ENCODE measurements at places on chromosomes 5 and 9.

DNA sequence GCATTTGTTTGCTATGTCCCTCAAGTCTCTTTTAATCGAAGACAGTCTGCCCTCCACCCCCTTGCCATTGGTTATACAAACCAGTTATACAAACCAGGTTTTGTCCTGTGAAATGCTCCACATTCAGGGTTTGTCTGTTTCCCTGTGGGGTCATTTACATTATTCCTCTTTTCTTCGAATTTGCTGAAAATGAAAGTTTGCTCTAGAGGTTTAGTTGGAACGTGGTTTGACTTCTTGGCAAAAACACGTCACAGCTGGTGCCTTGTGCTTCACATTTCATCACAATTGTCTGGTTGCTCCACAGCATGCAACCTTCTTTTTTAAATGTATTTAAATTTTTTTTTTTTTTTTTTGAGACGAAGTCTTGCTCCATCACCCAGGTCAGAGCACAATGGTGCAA is 4.2 kb upstream of the HAVCR2 start:
- DNase-seq: no peak

- DNase-seq: peak; percentile 35
These were observed 74.3 kb downstream of the MUSK start for GRCh38 chr9:110742741-110743371.

DNA sequence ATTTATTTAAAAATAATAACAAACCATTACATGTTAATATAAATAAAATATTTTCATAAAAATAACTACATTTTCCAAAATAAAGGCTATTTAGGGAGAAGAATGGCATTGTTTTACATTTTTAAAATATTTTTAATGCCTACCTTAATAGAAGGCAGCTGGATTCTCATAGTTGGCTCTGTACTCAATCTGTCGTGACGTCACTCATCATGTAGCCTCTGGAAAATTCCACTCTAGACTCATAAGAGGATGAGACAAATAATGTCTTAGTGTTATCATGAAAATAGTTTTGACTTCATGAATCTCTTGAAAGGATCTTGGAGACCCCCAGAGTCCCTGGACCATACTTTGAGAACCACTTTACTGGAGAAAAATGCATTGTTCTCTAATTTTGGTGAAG is 93.1 kb downstream of the NXNL2 start:
- no peak for DNase-seq

DNA sequence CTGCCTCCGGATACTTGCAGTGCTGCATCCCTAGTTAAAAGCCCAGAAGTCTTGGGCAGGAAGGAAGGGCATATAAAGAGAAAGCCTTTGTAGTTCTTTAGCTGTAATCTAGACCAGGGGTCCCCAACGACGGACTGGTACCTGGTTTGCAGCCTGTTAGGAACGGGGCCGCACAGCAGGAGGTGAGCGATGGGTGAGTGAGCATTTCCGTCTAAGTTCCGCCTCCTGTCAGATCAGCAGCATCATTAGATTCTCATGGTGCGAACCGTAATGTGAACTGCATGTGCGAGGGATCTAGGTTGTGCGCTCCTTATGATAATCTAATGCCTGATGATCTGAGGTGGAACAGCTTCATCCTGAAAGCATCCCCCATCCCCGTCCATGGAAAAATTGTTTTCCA is 1.6 kb upstream of the SMIM15 start:
- DNase-seq: no peak

DNA sequence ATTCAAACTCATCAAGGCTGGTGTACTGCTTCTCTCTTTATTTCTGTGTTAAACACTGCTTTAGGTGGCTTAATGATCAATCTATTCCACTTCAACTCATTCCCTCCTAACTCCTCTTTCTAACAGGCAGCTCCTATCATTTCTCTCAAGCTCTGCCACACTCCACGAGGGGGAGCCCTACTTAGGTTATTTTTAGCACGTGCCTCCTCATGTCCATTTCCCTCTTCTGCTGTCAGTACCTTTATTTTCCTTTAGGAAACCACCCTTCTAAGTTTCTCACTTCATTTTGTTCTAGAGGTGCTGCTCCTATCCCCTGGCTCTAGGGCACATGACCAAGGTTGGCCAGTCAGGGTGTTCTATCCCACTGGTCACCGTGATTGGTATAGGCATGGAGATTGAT is 6.7 kb upstream of the BRINP1 start:
- DNase-seq: peak; percentile 23

- no peak for DNase-seq
These were observed 27.8 kb upstream of the ALDOB start for GRCh38 chr9:101463397-101463796.

DNA sequence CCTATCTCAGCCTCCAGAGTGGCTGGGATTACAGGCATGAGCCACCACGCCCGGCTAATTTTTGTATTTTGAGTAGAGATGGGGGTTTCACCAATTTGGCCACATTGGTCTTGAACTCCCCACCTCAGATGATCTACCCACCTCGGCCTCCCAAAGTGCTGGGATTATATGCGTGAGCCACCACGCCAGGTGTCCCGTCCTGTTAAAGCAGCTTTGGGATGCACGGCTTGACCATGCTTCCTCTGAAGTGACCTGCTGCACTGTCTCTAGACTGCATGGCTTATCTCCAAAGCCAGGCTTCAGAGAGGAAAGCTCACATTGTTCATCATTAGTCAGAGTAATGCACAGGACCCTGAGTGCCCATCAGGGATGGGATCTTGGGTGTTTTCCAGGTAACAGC is 45.4 kb downstream of the SEMA4D start:
- no peak for DNase-seq

- DNase-seq: no peak
These were observed 109.3 kb downstream of the DAPK1 start for GRCh38 chr9:87606841-87607521.

- DNase-seq: no peak
These were observed 61.7 kb upstream of the SUB1 start for GRCh38 chr5:32523625-32524024.

GRCh38 chr5:38605610-38606009 is 49.2 kb upstream of the LIFR start:
- no peak for DNase-seq

DNA sequence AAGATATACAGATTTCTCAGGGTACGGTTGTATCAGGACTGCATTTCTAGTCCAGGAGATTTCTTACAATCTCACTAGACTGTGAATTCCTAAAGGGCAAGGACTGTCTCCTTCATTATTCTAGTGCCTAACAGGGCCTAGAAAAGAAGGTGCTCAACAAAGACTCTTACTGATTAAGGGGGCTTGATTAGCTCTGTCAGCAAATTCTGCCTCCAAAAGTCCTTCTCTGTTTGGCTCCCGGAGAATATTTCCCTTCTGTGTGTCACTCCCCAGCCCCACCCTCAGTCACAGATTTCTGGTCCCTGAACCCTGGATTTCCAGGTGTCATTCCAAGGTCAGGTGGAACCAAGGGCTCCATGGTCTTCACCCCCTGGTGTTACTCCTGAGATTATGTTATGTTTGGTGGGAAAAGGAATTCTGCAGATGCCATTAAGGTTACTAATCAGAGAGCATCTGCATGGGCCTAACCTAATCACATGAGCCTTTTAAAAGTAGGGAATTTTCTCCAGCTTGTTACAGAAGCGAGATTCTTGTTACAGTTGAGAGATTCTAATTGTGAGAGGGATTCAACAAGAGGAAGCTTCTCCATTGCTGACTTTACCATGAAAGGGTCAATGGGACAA is 167.7 kb upstream of the LHFPL2 start:
- DNase-seq: no peak

DNA sequence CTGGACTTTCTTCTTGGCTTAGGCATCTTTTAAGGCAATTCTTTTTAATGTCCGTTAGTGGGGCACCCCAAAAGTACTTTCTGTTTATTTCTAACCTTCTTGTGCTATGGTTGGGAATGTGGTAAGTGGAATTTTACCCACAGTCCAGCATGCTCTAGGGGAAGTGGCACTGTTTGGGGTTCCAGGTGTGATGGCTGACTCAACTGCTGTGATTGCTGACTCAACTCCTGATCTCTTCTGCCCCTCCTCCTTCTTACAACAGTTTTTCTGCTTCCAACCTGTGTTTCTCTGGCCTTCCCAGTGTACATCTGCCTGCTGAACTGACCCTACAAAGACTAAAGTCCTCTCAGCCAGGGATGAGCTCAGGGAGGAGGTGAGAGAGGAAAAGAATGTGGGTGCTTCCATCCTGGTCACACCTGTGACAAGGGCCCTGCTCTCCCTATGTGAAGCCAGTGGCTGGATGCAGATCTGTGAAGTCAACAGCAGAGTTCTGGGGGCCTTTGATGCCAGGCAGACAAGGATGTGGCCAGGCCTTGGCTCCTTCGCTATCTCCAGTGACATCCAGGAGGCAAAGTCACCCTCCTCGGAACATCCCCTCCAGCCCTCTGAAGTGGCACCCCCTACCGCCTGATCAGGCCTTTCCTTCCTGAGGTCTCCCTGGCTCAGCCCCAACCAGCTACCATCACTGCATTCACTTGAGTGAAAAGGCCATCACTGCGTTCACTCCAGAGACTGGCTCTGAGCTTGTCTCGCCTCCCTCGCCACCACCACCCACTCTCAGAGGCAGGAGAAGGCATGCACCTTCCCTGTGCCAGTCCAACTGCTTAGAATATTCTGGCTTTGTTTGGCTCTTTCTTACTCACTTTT is 72.2 kb downstream of the C5orf15 start:
- no peak for DNase-seq

- peak; percentile 66 for DNase-seq
These were observed 190.5 kb downstream of the ADCY2 start for GRCh38 chr5:7586480-7586879.

- DNase-seq: peak; percentile 10
These were observed 160.2 kb downstream of the ARHGEF28 start for GRCh38 chr5:73786043-73786831.

DNA sequence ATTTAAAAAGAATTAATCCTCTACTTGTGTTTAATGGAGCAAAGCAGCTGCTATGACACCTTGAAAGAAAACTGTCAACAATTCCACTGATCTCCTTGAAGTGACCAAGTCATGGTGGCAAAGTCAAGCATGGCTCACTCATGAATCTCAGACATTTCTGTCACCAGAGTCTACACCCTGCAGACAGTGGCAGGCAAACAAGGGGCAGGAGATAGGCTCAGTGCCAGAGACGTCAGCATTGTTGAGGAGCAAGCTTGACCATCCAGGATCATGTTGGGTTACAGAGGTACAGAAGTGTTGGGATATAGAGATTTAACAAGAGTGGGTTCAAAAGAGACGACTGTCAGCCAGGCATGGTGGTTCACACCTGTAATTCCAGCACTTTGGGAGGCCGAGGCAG is 16.1 kb upstream of the VPS13A start:
- no peak for DNase-seq

GRCh38 chr5:143275512-143276363 is 127.7 kb downstream of the NR3C1 start:
- DNase-seq: no peak

DNA sequence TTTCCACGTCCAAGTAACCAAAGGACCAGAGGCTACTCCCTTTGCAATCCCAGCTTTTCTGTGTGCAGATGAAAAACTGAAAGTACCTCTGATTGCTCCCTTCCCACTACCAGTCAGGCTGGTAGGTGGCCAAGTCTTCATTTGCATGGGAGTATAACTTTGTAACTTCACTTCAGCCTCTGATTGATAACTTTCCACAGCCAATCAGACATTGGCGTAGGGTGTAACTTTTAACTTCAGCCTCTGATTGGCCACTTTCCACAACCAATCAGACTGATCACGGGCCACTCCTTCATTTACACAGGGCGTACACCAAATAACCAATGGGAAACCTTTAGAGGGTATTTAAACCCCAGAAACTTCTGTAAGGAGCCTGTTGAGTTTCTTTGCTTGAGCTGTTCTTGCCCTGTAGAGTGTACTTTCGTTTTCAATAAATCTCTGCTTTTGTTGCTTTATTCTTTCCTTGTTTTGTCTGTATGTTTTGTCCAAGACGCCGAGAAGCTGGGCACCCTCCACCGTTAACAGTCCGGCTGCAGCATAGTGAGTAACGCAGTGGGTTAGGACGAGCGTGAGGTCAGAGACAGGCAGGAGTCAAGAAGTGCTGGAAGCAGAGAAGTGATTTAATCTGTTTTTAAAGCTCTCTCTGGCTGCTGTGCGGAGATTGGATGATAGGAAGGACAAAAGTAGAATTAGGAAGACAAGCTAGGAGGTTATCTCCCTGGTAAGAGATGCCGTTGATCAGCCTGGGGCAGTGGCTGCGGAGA is 3.5 kb upstream of the EXOSC2 start:
- DNase-seq: peak; percentile 98

- no peak for DNase-seq
These were observed 4.6 kb downstream of the PTGES start for GRCh38 chr9:129748249-129748648.

DNA sequence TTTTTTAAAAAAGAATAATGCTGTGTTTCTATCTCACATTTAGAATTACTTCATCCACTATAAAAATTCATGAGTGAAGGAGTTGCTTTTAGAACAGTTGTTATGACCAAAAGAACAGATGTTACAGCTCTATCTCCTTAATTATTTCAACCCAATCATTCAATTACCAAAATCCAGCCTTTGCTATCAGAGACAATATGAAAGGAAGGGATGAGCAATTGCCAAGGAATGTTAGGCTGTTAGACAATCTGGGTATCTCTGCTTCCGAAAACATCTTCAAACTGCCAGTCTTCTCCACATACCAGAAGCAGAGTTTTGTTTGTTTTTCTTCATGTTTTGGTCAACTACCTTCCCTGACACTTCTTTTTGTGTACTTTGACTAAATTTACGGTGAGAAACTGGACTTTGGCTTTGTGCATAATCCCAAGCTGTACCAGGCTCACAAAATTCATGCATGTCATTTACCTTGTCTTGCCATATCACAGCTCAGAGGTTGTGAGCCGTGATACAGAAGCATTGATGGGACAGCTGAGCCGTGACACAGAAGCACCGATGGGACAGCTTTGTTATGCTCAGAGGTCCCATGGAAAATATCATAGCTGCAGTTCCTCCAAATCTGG is 405.5 kb downstream of the KIF4B start:
- DNase-seq: no peak

DNA sequence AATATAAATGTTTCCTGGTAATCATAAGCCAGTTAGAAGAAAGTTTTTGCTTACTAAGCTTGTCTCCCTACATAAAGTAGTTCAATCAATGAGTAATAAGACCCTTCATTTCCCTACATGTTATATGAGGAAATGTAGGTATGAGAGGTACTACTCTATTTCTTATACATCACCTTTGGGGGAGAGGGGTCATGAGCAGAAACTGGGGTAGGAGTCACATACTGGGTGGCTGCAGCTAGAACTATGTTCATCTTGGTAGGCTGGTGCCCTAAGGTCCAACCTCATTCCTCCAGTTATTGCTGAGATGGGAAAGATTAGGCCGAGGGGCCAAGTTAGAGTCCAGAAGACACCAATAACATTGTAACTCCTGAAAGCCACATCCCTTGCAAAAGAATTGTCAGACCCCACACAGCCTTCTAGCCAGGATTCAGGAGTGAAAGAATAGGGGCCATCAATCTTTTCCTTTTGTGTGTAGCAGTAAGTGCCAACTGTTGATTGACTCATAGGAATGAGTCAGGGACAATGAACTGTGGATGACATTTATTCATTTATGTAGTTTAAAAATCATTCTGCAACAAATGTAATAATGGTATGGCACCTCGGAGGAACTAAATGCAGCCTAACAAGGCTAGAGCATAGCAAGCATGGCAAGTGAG is 21.6 kb upstream of the SREK1 start:
- DNase-seq: no peak

Data from NCI-H510A treated with DMSO at 0.1 percent for 48 hours (cell line).